Renal cortex interstitium (tissue), 15 donors: ENCODE measurements at places on chromosomes 1 and 21. TPM values are rescaled to one million over a fixed set of nuclear protein-coding genes. Genes with fewer than 3 reads are reported as not detected.

DNA sequence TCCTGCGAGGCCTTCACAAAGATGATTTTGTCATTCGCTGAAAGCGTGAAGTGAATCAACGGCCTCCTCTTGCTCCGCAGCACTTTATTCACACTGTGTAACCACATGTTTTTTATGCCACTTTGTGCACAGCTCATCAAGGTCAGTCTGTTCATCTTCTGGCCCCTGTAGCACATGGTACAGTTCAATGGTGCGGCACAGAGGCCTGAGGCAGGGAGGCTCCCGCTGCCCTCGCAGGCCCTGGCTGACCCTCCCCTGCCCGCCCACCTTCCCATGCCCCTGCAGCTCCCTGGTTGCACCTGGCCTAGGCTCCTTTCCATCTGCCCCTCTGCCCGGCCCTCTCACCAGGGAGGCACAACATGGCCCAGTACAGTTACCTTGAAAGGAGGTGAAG lies 87.5 kb downstream of the CD247 start:
- no peak for DNase-seq

DNA sequence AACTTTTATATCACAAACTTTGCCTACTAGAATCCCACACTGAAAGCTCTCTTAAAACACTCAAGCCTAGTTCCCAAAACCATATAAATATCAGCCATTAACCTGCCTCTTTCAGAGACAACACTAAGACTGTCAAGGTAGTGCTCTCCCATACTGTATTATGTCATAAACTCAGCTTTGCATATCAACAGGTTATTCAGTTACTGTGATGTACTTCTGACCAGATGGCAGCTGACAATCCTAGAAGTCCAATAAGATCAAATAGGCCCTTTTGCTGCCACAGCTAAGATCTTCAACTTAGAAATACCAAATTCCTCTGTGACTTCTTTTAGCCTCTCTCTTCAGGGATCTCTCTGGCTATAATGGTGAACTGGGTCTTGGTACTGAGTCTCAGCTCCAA lies 97.2 kb downstream of the SPATA6 start:
- no peak for DNase-seq

GRCh38 chr1:28887419-28887834 lies 26.9 kb upstream of the EPB41 start:
- DNase-seq = no peak

Gene PIK3C2B
- polyA plus RNA-seq = 21.1 TPM

- no peak for DNase-seq
Observed at GRCh38 chr21:26710155-26710554, 135.1 kb downstream of the ADAMTS1 start.

- no peak for DNase-seq
Observed at GRCh38 chr1:94025383-94026340, 95.3 kb downstream of the ABCA4 start.

- DNase-seq = no peak
Observed at GRCh38 chr1:117164209-117164608, 42.7 kb upstream of the TRIM45 start.

DNA sequence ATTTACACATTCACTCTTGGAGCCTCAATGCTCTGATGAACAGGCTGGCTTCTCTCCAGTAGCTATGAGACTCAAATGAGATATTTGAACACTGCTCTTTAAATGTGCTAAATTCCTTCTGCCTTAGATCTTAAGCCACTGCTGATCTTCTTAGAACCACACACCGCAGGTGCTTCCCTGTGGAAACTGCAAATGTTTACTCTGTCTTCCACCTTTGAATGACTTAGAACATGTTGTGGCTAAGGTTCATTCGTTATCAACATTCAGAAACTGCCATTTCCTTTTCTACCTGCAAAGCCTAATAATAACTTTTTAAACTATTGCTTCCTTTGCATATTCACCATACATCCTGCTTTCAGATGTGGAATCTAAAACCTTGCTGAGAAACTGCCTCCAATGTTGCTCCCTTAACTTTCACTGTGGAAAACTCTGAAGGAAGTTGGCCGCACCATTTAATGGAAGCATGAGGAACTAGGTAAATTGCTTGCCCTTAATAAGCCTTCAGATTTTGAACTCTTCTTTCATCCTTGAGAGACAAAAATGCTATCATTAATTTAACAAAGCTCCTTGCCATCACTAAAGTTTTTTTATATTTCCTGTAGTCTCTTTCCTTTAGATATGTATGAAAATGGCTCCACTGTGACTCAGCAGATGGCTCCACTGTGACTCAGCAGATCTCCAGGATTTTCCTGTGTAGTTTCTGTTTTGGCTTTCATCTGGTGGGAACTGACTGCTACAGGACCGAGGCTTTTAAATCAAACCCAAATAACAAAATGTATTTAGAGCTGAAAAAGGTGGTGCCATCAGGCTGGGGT lies 143.8 kb downstream of the TNFSF18 start:
- no peak for DNase-seq

Gene RHOU
- polyA plus RNA-seq = 18.5 TPM

Gene PCP4
- 13.7 TPM for polyA plus RNA-seq

DNA sequence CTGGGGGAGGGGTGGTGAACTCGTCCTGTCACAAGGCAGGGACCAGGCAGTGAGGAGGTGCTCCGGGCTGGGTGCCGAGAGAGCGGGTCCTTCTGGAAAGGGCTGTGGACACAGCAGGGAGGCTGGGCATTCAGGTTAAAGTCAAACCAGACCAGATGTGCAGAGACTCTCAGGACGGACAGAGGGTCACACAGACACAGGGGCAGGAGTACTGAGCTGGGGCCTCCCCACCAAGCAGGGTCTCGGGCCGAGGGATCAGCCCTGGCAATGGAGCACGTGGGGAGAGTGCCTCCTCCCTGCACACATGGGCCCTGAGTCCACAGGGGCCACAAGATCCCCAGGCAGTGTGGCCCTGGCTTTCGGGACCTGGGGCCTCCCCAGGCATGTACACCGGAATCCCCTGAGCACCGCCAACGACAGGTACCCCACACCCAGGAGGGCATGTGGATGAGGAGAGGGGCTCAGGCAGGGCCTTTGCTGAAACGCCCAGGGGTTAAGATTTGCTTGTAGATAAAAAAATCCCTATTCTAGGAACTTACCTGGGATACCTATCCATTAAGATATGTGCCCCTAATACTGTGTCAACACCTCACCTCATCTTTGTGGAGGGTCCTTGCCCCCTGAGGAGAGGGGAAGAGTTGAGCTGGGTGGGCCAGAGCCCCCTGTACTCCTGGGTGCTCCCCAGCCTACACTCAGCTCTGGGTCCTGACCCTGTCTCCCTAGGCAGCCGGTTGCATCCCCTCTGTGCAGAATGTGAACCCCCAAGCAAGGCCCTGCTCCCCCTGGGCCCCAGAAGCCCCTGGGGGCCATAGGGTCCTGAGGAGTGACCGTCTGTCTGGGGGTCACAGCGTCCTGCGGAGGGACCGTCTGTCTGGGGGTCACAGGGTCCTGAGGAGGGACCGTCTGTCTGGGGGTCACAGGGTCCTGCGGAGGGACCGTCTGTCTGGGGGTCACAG lies 46.9 kb upstream of the ADARB1 start:
- no peak for DNase-seq

Gene S100A10
- polyA plus RNA-seq = 270 TPM

Gene E2F2
- polyA plus RNA-seq = 5.2 TPM

GRCh38 chr1:211378844-211379243 lies 52.2 kb downstream of the TRAF5 start:
- DNase-seq = no peak

Gene TMPRSS2
- polyA plus RNA-seq = 30.0 TPM

- DNase-seq = peak; percentile 22
Observed at GRCh38 chr1:202680586-202681352, 29.5 kb downstream of the SYT2 start.

- DNase-seq = no peak
Observed at GRCh38 chr1:25049190-25049589, 119.1 kb upstream of the RUNX3 start.

DNA sequence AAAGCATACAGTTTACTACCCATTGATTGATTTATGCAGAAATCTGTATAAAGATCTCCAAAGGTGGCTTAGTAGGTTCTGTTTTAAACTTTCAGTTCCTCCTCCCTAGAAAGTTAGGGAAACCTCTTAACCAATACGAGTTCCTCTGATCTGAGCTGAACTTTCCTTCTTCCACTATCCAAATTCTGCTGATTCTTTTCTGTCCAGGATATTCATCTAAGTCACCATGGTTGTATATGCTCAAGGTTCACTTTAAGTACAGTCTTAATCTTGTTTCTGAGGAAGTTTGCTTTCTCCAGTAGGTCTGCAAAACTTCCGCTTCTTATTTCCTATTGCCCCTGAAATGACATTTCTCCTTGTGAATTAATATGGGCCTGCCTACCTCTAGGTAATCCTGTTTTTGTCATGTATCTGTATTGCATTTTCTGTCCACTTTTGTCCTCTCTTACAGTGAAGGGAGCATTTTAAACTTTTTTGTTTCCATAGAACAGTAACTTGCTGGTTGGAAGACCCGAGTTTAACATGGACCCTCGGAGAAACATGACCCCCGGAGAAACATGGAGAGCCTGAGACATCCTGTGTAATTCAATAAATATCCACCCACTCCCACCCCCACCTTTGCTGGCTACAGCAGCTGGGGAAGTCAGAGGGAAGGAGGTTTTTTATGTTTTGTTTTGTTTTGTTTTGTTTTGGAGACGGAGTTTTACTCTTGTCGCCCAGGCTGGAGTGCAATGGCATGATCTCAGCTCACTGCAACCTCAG lies 16.7 kb upstream of the TUT4 start:
- DNase-seq = no peak
